Stimulated activated CD8-positive, alpha-beta memory T cell treated with anti-CD3 and anti-CD28 coated beads, Interleukin-12 subunit alpha, Interleukin-12 subunit beta, amount 100 ng/mL, for 4 hours (primary cell): ENCODE measurements at places on chromosomes 12 and 14.

DNA sequence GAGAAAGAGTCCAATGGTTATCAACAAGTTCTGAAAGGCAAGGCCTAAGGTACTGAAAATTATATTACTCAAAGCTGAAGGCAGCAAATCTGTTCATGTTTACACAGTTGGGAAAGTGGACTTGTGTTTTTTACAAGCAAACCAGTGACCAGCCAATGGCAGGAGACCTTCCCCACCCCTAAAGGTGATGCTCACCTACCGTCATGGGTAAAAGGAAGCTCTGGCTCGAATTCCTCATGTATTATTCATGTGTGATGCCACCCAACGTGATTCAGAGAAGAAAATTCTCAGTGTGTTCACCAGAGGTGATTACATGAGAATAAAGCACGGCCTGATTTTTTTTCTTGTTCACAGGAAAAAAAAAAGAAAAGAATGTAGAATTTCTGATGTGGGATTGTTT, 1161.2 kb upstream of the SEL1L start:
- no peak for DNase-seq

- DNase-seq: no peak
Measured at GRCh38 chr14:75562089-75562488, 16.3 kb upstream of the FLVCR2 start.

DNA sequence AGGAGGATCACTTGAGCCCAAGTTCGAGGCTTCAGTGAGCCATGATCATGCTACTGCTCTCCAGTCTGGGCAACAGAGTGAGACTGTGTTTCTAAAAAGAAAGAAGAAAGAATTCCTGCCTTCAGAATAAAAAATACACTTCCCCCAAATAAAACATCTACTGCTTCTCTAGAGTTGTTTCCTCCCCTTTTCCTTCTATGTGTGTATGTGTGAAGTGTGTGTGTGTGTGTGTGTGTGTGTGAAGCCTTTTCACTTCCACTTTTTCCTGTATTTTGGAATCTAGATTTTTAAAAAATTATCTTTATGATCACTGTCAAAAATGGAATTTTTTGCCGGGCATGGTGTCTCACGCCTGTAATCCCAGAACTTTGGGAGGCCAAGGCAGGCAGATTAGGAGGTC, 12.6 kb upstream of the SNX6 start:
- DNase-seq: no peak

- DNase-seq: no peak
Measured at GRCh38 chr12:70248876-70249275, 5.6 kb downstream of the CNOT2 start.

GRCh38 chr12:542395-543113, 82.8 kb downstream of the B4GALNT3 start:
- DNase-seq: no peak

DNA sequence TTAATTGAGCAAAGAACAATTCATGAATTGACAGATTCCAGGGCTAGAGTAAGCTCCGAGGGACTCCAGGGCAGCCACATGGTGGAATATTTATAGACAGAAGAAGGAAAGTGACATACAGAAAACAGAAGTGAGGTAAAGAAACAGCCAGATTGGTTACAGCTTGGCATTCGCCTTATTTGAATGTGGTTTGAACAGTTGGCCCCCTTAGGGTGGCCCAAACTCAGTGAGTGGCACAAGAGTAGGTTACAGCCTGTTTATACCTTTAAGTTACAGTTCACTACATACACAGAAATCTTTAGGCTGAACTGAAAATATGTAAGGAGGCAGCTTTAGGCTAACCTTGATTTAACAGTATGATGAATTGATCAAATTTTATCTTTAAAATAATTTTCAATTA, 174.5 kb upstream of the CNOT2 start:
- no peak for DNase-seq

- DNase-seq: no peak
Measured at GRCh38 chr12:39077226-39077625, 171.8 kb upstream of the CPNE8 start.

- DNase-seq: no peak
Measured at GRCh38 chr12:75389061-75389460, 1.8 kb upstream of the GLIPR1L2 start.

- DNase-seq: no peak
Measured at GRCh38 chr12:90828621-90829020, 126.4 kb downstream of the CCER1 start.

- DNase-seq: no peak
Measured at GRCh38 chr12:69835081-69835480, 10.1 kb downstream of the MYRFL start.

DNA sequence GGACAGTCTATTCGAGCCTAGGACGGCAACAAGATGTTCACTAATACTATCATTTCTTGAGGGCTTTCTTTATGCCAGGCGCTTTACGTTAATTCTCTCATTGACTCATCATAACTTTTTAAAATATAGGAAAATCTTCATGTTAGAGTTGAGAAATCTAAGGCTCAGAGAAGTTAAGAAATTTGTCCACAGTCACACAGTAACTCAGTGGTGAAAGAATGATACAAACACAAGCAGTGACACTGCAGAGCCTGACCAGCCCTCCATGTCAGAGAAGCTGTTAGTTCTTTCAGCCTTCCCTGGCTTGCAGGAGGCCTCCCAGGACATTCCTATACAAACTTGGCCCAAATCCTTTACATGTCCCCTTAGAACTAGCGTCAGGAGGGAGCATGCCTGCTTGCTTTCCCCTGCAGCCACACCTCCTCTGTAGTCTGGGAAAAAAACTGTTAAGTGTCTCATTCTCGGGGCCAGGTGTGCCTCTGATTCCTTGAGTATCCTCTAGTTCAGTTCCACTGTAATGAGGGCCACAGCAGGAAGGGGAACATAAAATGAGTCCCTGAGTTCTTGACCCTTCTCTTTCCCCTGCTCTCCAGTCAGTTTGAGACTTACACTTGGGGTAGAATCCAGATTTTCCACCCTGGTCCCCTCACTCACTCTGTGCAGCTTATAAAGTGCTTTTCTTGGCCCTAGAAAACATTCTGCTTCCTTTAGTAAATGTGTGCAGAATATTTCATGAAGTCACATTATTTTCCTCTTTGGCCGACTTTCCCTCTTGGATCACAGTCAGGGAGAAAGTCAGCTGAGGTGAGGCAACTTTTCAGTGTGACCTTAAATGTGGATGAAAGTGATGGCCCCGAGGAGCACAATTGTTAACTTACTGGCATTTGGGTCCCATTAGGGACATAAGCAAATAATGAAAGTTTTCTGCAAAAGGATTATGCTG, 152.2 kb upstream of the HIF1A start:
- DNase-seq: no peak

- no peak for DNase-seq
Measured at GRCh38 chr12:10689146-10689545, 15.3 kb upstream of the STYK1 start.

DNA sequence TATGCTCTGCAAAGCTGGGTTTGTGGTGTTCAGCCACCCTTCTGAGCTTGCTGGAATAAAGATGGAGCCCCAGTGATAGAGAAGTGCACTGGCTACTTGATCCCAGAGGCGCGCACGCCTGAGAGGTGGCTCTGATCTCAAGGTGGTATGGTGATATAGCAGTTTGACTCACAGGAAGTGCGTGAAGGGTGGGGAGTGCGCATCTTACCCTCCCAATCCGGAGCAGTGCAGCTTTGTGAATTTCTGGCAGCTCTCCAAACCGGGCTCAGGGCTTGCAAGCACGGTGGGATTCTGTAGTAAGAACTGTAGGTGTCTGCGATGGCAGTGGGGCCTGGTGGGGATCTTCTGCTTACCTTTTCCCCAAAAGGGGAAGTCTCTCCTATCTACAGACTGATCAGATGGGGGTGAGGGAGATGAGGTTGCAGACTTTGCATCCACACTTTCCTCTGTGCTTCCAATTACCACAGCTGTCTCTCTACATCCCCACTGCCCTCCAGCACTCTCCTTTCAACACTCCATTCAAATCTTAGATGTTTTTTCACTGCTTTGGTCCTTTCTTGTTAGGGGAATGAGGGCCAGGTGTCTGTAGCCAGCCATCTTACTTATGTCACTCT, 197.4 kb upstream of the SLC38A2 start:
- no peak for DNase-seq

- DNase-seq: no peak
Measured at GRCh38 chr12:3227076-3227975, 150.1 kb downstream of the TSPAN9 start.

- no peak for DNase-seq
Measured at GRCh38 chr12:64187794-64188193, 34.3 kb downstream of the KICS2 start.

DNA sequence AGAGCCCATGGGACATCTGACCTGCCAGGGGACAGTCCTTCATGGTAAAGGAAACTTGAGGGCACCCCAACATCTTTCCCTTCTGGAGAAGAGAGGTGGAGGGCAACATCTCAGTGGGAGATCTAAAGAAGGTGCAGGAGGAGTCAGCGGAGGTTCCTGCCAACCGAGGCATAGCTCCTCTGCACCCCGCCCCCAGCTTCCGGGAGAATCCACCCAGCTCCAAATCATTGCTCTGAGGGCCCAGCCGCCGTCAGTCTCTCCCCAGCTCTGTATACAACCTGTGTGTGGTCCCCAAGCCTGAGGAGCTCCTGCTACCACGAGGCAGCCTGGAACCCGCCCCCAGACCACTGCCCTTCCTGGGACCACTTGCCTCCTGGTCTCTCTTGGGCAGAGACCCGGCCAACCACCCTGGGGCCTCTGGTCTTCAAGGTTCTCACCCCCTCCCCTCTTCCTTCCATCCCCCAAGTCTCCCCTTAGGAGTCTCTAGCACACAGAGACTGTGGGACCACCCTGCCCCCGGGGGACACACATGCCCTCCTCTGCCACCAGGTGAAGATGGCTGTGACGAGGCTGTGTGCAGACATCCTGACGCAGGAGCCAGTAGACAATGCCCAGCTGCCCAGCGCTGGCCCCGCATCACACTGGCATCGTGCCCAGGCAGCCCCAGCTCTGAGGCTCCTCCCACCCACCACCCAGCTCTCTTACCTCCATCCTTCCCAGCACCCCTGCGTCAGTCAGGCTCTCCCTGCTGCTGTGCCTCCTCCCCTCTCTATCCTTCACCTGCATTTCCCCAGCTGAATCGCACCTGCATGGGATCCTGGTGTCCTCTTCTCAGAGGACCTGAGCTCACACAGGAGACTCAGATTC, 13.0 kb upstream of the NUDT14 start:
- DNase-seq: no peak

DNA sequence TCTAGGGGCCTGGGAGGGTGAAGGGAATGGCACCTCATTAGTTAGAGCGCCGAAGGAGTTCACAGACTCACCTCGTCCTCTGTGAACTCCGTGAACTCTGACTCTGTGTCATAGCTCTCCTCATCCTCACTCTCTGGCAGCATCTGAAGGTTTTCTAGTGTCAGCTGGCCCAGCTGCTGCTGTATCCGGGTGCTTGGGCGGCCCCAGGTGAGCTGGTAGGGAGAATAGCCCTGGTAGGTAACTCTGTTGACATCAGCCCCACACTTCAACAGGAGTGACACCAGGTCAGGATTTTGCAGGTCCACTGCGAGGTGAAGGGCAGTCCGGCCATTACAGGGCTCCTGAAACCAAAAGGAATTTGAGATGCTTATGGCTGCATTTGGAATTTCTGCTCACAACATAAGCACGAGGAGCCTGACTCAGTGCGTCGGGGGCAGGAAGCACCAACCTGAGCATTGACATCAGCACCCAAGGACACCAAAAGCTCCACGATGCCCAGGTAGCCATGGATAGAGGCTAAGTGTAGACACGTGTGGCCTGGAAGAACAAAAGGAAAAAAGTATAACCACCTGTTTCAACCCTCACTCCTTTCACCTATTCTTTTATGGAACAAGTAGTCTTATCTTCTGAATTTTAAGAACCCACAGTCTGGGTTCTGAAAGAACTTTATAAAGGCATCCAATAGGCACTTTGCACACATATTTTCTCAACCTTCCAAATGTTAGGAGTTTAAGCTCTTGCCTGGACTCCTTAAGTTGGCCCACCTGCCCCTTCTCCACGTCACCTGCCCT, 2.0 kb downstream of the NFKBIA start:
- no peak for DNase-seq

DNA sequence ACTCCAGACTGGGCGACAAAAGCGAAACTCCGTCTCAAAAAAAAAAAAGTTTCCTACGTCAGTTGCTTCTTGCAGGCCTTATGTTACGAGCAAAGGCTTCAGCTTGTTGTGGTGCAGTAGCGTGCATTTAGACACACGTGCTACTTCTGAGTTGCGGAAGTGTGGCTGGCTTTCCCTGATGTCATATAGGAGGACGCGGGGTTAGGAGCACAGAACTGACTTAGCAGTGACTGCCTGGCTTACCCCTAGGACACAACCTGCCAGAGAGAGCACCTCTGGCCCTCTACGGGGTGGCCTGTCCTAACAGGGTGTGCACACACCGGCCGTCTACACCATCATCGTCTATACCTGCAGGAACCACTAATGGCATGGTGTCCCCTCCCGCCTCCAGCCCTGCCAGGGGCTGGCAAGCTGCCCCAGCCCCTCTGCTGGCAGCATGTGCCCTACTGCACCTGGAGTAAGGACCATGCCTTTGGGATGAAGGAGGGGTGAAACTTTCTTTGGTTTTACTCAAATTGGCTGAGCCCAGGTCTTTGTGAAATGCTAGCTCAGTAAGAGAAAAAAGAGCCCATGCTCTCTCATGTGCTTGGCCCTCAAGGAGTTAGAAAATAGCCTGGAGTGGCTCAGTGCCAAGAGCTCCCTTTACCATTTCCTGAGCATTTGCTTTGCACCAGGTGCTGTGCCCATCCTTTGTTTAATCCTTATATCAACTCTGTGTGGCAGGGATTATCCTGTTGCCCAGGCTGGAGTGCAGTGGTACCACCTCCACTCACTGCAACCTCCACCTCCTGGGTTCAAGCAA, 1.7 kb upstream of the GPR68 start:
- DNase-seq: peak; percentile 34

DNA sequence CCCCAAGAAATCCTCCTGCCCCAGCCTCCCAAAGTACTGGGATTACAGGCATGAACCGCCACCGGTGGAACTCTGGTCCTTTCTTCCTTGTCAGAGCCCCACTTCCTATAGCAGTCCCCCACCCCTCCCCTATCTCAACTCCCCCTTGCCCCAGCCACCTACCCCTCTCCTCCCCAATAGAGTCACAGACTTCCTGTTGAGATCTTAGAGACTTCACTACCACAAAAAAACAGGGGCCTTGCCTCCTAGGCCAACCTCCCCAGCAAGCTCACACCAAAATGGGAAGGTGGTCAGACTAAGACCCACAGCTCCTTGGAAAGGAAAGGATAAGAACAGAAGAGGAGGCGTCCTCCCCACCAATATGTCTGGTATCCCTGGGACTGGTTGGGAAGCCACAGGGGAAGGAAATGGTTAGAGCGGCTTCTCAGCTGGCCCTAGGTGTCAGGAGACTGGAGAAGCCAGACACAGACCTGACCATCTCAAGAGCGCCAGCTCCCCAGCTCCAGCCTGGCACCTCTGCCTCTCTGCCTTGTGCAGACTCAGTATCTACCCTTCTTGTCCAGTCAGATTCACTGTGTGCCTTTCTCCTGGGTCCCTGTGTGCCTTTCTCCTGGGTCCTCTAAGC, 8.5 kb downstream of the ITGB7 start:
- no peak for DNase-seq

DNA sequence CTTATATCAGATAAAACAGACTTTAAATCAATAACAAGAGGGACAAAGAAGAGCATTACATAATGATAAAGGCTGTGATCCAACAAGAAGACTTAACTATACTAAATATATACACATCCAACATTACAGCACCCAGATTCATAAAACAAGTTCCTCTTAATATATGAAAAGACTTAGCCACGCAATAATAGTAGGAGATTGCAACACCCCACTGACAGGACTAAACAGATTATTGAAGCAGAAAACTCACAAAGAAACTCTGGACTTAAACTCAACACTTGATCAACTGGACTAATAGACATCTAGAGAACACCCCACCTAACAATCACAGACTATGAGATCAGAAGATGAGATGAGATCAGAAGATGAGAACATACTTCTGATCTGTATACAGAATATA, 5.7 kb upstream of the CLEC14A start:
- DNase-seq: no peak

- DNase-seq: no peak
Measured at GRCh38 chr14:76599559-76600287, 161.5 kb upstream of the VASH1 start.
